ENCODE measurements at places on chromosomes 6 and 20. TPM values are rescaled to one million over a fixed set of nuclear protein-coding genes. Genes with fewer than 3 reads are reported as not detected.

CPXM1 gene
- 1.0 TPM for total RNA-seq

IFNGR1 gene
- total RNA-seq: 203 TPM

ZBTB46 gene
- total RNA-seq: 32.8 TPM

SLCO4A1 gene
- total RNA-seq: 8.3 TPM

BPIFB2 gene
- not detected for total RNA-seq

PRSS35 gene
- not detected for total RNA-seq

C20orf144 gene
- not detected for total RNA-seq

ADAM33 gene
- 10.7 TPM for total RNA-seq

- no peak for DNase-seq
Measured at GRCh38 chr6:558959-559358, 97.9 kb downstream of the HUS1B start.

DNA sequence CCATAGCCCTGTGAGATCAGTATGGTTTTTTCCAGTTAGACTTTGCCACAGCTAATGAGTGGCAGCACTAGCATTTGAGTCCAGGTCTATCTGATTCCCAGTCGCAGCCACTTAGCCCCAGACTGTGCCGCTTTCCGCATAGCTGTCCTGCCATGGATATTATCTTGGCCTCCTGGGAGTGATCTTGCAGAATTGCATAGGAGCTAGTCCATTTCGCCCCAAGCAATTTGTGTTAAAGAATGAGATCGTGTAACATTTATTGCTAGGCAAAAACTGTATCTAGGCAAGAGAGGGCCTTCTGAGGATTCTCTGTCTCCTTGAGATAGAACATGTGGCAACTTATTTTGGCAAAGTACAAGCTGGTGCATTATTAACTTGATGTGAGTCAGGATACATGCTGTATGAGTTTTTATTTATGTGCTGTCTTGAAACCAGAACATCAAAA is 74.2 kb downstream of the EZR start:
- no peak for DNase-seq

DNA sequence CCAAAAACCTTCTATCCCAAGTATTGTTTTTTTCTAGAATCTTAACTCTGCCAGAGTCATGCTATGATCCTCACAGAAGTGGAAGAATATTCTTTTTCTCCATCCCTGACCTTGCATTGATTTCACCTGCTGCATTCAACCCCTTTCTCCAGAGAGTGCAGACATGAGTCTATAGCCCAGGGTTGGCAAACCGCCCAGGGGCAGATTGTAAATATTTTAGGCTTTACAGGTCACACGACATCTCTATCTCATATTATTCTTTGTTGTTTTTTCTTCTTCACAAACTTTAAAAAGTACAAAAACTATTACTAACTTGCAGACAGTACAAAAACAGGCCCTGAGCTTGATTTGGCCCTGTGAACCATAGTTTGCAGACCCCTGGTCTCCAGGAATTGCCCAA is 112.1 kb upstream of the ASF1A start:
- no peak for DNase-seq

DNA sequence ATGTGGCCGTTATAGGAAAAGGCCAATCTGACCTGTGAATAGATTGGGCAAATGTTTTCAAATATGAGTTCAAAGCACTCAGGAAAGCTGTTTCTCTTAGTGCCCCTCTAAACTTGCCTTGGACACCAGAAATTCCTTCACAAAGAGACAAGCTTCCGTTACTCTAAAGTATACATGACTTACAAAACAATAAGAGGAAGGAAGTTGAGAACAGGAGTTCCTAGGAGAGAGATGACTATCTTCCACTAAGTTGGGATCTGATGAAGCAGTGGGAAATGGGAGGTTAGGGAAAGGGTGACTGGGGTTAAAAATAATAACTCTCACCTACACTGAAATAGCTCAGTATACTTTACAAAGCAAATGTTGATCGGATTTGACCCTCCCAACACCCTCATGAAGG is 50.0 kb downstream of the ISM1 start:
- no peak for DNase-seq

GRCh38 chr6:50925981-50926380 is 107.3 kb downstream of the TFAP2B start:
- DNase-seq: no peak

DNA sequence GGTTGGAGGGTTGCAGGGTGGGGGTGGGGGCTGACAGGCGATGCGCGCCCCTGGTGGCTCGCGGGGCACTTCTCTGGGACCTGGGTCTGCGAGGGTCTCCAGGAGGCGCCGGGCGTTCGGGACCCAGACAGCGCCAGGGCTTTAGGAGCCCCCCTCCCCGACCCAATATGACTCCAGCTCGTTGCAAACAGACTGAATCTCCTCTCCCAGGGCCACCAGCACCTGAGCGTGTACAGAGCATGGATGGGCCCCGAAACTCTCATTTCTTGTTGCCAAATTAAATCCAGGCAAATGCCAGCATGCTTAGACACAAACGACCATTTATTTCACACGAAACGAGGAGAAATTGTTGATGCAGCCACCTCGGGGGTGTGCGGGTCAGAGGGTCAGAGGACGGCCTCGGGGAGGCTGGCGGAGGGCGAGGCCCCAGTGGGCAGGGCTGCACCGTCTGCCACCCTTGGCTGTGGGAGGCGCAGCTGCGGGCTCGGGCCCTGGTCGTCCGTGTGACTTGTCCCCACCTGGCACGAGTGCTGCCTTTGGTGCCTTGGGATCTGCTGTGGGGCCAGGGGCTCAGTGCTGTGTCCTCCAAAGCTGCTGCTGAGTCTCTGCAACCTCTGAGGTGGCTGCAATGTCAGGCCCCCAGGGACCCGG is 20.9 kb upstream of the GATA5 start:
- no peak for DNase-seq

GRCh38 chr6:26299286-26300042 is 65.5 kb upstream of the BTN3A2 start:
- no peak for DNase-seq

- no peak for DNase-seq
Measured at GRCh38 chr6:80197474-80197873, 91.0 kb downstream of the BCKDHB start.

GRCh38 chr6:75278474-75279077 is 6.0 kb downstream of the TMEM30A start:
- DNase-seq: no peak

DNA sequence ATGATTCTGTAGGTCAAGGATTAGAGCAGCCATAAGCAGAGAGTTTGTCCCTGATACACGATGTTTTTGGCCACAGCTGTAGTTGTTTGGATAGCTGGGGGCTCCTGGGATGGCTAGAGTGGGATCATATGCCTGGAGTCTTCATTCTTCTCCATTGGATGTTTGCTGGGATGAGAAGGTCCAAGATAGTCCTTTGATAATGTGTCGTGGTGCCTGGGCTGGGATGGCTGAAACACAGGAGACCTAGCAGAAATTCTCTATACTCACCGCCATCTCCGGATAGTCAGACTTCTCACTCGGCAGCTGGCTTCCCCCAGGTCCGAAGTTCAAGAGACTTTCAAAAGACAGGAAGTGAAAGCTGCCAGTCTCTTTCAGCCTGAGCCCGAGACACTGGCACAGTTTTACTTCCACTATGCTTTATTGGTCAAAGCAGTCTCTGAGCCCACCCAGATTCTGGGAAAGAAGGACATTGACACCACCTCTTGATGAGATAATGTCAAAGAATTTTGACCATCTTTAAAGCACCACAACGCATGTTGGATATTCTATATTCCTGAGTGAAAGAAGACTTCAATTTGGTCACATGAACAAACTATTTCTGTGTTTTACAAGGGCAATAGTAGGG is 16.0 kb downstream of the MARCKS start:
- peak; percentile 86 for DNase-seq

DNA sequence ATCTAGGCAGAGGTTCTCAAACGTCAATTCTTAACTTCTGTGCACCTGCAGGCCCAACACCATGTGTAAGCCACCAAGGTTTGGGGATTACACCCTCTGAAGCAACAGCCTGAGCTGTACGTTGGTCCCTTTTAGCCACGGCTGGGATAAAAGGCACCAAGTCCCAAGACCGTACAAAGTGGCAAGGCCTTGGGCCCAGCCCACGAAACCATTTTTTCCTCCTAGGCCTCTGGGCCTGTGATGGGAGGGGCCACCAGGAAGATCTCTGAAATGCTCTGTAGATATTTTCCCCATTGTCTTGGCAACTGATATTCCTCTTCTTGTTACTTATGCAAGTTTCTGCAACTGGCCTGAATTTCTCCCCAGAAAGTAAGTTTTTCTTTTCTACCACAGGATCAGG is 4.5 kb upstream of the FAM184A start:
- no peak for DNase-seq

GRCh38 chr6:33206864-33207551 is 1.3 kb upstream of the RING1 start:
- DNase-seq: peak; percentile 76

GRCh38 chr6:75528423-75528822 is 34.8 kb upstream of the FILIP1 start:
- DNase-seq: no peak

DNA sequence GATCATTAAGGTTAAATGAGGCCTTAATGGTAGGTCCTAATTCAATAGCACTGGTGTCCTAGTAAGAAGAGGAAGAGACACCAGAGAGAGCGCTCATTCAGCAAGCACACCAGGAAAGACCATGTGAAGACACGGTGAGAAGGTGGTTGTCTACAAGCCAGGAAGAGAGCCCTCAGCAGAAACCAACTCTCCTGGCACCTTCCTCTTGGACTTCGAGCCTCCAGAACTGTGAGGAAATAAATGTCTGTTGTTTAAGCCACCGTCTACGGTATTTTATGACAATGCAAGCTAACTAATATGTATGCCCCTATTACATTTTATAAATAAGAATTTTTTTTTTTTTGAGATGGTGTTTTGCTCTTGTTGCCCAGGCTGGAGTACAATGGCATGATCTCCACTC is 59.3 kb downstream of the IL20RA start:
- no peak for DNase-seq

- no peak for DNase-seq
Measured at GRCh38 chr20:58869662-58870227, 17.2 kb downstream of the GNAS start.

- DNase-seq: no peak
Measured at GRCh38 chr6:16244869-16245451, 6.6 kb downstream of the GMPR start.

DNA sequence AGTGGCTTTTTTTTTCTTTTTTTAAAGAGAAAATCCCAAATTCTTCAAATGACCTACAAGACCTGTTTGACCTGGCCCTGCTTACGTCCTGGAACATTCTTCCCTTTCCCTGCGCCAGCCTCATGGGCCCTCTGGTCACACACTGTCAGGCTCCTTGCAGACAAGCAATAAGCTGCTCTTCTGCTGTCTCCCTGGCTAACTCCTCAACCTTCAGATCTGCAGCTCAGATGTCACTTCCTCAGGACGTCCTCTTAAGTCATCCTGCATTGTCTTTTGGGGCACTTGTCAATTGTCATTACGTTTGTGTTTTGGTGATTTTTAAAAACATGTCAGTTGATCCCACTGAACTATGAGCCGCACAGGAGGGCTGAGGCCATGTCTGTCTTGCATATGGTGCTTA is 28.9 kb upstream of the SLC35D3 start:
- DNase-seq: no peak

- DNase-seq: no peak
Measured at GRCh38 chr6:154925130-154925529, 70.0 kb upstream of the TIAM2 start.

DNA sequence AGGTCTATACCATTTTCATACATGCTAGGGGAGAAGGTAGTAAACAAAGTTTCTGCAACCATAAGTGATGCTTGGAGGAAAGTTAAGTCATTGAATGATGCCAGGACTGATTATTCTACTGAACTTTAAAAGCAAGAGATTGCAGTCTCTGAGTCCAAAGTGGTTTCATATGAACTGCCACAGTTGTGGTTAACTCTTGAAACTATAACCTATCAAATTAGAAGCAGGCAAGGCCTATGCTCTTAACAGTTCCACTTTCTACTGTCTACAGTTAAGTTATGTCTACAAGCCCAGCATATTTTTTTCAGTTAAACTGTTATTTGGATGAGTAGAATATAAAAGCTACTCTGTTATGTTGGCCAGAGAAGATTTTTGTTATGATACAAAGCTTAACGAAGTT is 326.5 kb upstream of the RUNX2 start:
- DNase-seq: no peak

GRCh38 chr6:12112540-12113189 is 100.6 kb downstream of the HIVEP1 start:
- no peak for DNase-seq

GRCh38 chr6:16760516-16761470 is at the start of gene ATXN1:
ATXN1 (minus strand) TSS chr6:16761460.
- DNase-seq: peak; percentile 92

Measured in spleen (tissue), 13 donors.